ENCODE measurements at places on chromosomes 5 and 9.

- DNase-seq: no peak
These were observed 3.0 kb downstream of the ARSI start for GRCh38 chr5:150299571-150300327.

DNA sequence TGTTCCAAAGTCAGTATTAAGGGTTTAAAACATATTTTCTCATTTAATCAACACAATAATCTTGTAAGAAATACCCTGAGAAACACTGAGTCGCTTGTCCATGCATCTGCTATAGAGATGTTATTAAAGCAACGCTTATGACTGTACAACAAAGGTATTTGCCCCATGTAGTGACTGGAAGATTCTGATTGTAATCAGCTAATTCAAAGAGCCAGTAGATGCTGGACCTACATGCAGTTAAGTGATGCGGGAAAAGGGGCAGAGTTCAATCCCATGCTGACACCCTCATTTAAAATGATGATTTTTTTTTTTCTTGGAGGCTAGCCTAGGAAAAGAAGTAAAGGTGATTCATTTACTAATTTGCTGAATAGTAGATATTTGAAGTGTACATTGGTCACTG is 149.3 kb upstream of the MTAP start:
- no peak for DNase-seq

- DNase-seq: no peak
These were observed 28.9 kb upstream of the LPCAT1 start for GRCh38 chr5:1552521-1553255.

DNA sequence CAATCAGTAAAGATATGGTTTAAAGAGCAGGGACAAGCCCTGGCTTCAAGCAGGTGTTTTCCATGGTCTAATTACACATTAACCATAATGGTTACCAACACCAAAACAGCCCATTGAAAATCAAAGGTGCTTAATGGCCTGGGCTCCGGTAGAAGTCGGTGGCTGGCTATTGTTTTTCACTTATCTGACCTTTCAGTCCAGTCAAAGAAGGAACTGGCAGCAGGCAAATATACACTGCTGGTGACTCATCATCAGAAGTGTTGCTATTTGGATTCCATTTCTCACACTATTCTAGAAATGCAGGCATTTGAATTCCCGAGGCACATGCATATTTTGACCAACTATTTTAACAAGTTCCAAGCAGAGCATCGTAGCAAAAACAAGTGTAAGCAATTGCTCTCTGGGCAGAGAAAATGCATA is 26.3 kb upstream of the GABRP start:
- no peak for DNase-seq

DNA sequence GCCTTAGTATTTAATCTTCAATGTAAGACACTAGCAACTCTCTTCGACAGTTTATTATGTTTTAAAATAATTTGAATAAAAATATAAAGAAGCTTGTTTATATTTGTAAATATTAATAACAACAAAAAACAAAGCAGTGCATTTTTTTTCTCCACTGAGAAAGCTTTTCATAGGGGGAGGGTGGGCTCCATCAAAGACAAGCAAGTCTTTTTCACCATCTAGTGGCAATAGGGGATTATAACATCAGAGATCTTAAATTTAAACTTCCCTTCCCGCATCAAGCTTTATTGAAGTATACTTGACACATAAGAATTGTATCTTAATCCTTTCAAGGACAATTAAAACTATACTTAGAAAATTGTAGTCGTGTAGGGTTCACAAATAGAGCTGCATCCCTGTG is 9.3 kb upstream of the OR13F1 start:
- DNase-seq: no peak

DNA sequence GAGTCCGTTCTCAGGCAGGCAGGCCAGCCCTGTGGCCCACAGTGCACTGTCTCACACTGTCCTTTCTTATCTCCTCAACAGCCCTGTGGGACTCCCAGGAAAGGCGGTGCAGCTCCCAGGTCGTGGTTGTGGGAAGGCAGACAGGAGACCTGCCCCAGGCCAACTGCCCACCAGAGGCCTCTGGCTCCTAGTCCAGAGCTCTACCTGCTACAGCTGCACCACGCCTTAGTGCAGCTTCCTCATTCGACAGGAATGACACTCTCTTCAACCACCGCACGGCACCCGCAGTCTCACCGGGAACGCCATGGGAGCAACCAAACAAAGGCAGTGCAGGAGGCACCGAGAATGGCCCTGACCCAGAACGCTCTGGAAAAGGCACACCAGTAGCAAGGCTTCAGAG is 25.3 kb downstream of the CAMSAP1 start:
- DNase-seq: no peak

DNA sequence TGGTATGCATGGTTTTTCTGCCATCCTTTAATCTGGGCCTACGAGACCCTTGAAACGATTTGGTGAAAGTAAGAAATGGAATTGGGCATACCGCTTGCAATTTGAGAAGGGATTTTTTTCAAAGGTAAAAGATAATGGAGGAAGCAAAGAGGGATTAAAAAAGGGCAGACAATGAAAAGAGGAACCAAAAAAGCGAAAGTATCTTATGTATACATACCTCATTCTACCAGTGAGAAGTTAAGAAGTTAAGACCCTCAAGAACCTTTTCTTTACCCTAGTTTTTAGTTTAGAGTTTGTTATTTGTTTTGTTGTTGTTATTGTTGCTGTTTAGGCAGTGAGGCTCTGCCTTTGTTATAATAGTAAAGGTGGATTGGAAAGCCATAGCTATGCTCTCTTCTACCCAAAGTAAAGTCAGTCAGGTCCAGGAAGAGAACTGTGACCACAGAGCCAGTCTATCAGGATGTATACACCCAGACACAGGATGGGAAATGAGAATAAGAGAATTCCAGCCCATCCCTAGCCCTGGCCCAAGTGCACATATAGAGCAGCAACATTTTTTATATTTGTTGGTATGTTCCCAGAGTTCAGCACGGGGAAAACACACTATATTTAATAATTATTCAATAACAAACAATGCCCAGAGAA is 166.6 kb downstream of the RFX3 start:
- no peak for DNase-seq

DNA sequence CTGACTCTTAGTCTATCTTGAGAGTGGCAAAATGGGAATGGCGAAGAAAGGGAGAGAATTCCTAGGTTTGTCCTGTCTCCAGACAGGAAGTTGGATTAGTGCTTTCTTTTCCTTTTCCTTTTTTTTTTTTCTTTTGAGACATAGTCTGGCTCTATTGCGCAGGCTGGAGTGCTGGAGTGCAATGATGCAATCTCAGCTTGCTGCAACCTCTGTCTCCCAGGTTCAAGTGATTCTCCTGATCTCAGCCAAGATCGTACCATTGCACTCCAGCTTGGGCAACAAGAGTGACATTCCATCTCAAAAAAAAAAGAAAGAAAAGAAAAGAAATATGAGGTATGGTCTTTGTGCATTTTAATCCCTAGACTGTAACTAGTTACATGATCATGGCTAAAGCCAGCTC is 12.6 kb upstream of the KIF27 start:
- no peak for DNase-seq

GRCh38 chr5:9429691-9430215 is 116.1 kb downstream of the SEMA5A start:
- DNase-seq: no peak

Data from stimulated activated CD8-positive, alpha-beta memory T cell treated with anti-CD3 and anti-CD28 coated beads, Interleukin-15, amount 100 ng/mL, for 1 hour (primary cell).